Activated CD4-positive, alpha-beta T cell treated with anti-CD3 and anti-CD28 coated beads, Interleukin-2, amount 50 U/mL, for 1 hour (primary cell): ENCODE measurements at places on chromosomes 4 and X.

DNA sequence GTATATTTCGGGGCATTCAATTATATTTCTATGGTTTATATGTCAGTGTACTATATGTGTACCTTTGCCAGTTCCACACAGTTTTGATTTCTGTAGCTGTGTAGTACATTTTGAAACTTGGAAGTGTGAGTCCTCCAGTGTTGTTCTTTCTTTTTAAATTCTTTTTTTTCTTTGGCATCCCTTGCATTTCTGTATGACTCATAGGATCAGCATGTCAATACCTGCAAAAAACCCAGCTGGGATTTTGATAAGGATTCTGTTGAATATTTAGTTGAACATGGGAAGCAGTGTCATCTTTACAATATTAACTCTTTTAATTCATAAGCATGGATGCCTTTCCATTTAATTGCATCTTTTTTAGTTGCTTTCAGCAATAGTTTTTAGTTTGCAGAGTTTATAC is 100.0 kb downstream of the SH3BGRL start:
- no peak for DNase-seq

DNA sequence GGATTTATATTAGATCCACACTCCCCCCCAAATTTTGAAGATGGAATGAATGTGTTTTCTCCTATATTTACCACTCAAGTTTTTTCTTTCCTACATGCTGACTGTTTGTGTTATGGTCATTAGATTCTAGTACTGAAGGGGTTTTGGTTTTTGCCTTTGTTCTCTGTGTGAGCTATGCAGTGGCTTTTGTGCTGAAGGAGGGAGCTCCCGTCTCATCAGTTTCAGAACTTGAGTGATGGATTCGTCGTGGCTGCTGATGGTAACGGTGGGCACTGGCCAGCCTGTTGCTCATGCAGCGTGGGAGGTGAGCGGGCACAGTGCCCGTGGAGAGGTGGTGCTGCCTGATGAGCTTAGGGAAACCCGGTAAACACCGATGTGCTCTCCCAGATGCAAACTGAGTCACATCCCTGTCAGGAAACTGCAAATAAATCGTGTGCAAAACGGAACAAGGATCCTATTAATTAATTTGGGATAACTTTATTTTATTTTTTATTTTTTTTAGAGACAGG is 101.5 kb downstream of the SORBS2 start:
- no peak for DNase-seq

- no peak for DNase-seq
Measured at GRCh38 chrX:56920338-56920997, 74.9 kb downstream of the SPIN3 start.

DNA sequence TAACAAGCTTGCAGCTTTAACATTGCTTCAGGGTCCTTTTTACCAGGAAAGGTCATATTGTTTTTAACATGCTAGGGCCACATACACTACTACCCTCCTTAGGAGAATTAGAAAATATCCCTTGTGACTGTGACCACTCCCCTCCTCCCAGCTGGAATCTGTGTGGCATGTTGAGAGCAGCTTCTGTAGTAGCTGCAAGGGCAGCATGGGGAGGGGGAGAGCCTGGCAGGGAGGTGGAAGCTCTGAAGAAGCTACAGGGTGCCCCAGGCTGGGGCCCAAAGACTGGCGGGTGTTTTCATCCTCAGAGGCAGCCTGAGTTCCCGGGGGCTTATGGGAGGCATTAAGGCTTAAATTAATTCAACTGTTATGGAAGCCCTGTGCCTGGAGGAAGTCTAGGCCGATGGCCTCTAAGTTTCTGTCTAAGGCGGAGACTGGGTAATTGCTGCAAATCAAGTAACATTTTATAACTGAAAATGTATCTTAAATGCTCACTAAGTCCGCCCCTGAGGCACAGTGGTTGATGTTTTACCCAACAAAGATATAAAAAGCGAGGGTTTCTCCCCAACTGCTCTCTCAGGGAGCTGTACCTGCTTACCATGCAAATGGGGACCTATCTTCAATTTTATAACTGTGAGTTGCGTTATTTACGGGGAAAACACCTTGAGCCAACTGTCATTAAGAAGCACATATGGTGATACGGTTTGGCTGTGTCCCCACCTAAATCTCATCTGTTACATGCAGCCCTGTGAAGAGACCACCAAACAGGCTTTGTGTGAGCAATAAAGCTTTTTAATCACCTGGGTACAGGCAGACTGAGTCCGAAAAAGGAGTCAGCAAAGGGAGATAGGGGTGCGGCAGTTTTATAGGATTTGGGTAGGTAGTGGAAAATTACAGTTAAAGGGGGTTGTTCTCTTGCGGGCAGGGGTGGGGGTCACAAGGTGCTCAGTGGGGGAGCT is 37.4 kb upstream of the STS start:
- no peak for DNase-seq

- DNase-seq, result no peak
Measured at GRCh38 chr4:89797117-89797516, 39.8 kb downstream of the SNCA start.

DNA sequence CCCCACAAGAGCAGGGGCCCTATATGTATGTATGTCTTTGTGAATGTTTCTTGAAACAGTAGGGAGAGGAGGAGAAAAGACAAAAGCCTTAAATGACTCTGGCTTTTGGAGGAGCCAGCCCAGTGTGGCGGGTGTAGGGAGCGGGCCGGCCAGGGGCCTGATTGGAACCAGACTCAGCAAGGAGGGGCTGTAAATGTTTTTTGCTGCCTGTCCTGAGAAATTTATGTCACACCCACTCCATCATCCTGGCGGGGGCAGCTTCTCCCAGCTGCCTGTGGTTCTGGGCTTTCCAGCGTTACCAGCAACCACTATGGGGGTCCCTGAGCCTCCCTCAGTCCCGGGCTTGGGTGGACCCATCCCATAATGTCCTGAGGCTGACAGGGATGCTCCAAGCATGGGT is 130.8 kb downstream of the PJA1 start:
- no peak for DNase-seq

- no peak for DNase-seq
Measured at GRCh38 chr4:190014771-190015537, 12.1 kb downstream of the FRG2 start.

- no peak for DNase-seq
Measured at GRCh38 chrX:52262195-52262546, 77.5 kb downstream of the MAGED4 start.

DNA sequence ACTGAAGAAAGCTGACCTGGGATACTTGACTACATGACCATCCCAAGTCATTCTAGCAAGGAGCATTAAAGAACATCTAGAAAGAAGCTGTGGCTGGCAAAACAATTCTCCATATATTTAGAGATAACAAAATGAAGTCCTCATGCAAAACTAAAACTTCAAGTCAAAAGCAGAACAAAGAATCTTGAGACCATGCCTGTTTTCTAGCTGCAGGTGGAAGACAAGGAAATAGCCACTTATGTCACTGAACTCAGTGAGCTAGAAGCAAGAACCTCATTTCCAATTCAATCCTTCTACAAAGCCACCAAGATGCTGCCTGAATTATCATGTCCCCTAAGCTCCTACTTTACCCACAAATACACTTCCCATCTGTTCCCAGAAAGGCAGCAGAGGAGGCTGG is 13.8 kb downstream of the USP46 start:
- no peak for DNase-seq

DNA sequence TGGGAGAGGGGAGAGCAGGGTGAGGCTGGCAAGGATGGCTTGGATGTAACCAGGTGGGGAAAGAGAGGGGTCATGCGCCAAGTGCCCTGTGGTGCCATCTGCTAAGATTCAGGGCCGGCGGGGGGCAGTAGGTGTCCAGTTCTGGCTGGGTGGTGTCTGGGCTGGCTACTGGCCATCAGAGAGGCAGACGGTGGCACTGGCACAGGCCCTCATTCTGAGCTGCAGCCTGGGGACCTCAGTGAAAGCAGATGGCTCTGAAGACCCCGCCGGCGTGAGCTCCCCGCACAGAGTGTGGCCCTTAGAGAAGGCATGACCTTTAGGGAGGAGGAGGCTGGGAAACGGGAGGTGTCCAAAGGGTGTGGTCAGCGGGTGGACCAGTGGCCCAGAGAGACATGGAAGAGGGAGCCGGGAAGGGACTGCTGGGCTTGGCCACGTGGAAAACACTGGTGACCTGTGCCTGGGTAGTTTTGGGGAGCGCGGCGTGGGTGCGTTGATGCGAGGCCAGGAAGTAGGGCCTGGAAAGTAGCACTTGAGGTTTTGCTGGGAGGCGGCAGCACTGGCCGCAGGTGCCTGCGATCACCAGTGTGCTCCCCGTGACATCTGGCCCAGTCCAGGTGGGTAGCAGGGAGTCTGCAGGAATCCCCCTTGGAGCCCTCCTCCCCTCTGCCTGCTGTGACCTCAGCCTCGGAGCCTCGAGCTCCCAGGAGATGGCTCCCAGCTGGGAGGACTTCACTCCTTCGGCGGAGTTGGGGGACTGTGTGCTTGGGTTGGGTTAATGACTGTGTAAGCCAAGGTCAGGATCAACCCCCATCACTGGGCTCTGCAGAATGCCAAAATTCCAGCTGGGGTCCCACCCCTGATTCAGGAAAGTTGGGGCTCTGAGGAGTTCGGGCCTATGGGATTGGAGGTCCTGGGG is 9.3 kb upstream of the SH3TC1 start:
- DNase-seq, result no peak

GRCh38 chr4:182828360-182829025 is 88.7 kb downstream of the DCTD start:
- DNase-seq, result no peak

DNA sequence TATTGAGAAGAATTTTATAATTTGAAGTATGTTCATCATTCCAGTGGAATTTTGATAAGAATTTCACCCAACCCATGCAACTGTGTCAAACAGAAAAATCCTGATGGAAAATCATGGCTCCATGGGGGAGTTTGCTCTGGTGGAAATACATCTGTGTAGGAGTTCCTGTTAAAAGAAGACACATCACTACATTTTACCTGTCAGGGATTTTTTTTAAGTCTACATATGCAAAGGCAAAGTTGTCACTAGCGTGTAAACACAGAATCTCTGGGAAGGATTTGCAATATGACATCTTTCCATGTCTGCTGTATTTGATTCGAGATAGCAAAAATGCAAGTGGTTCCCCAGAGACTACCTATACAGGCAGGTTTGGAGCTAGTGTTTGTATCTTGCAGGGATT is 581.0 kb downstream of the KCNIP4 start:
- no peak for DNase-seq

DNA sequence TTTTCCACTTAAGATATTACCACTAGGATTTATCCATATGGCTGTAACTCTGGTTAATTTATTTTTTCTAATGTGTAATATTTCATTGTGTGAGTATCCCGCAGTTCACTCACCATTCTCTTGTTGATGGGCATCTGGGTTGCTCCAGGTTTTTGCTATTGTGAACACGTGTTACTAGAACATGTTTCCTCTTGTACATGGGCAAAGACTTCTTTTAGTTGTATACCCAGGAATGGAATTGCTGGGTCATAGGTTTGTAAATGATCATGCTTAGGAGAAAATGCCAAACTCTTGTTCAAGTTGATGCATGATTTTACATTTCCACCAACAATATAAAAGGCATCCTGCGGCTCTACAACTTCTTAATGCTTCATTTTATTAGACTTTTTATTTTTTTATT is 26.8 kb downstream of the SYNPO2 start:
- DNase-seq, result no peak

DNA sequence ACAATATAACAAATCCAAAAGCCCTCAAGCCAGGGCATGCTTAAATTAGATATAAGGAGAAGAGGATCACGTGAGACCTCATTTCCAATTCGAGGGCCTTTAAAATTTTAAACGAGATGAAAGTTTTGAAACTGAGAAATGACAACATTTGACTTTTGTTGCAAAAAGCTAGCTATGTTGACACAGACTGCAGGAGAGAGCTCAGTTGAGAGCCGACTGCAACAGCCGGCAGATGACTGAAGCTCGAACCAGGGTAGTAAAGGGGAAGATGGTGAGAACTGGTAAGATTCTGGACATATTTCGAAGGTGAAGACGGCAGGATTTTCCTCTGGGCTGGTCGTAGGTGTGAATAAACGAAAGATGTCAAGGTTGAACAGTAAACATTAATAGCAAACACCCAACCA is 773 bp downstream of the PRMT9 start:
- no peak for DNase-seq

GRCh38 chr4:24910499-24910898 is 2.3 kb downstream of the CCDC149 start:
- DNase-seq, result no peak

DNA sequence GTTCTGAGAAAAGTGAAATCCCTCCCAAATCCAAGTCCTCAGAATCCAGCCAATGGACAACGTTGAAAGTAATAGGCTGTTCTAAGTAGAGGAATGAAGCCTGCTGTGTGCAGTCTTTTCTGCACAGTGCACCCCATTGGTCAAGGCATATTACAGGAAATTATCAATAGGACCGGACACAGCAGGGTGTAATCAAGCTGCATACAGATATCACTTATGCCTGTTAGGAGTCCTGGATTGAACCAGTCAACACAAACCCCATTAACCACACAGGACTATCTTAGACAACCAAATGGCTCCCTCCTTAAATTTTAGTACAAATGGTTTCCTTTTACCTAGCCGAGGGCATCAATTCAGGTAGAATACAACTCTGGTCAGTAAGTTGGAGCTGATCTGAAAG is 34.2 kb upstream of the MAGEA8 start:
- no peak for DNase-seq

DNA sequence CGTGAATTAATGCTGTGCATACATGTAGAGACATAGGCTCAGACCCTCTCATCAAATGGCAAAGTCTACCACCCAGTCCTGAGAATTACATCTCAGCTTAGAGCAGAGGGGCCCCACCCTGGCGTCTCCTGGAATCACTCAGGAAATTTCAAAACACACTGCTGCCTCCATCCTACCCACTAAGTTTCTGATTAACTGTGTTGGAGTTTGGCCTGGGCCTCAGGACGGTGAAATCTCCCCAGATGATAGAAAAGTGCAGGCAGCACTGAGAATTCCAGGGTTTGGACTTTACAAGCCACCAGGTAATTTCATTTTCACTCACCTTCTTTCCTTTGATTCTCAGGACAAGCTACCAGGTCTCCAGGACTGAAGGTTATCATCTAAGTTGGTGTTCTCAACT is 3.3 kb upstream of the FAM9C start:
- no peak for DNase-seq

- no peak for DNase-seq
Measured at GRCh38 chr4:88077911-88078524, 70.6 kb downstream of the PKD2 start.

DNA sequence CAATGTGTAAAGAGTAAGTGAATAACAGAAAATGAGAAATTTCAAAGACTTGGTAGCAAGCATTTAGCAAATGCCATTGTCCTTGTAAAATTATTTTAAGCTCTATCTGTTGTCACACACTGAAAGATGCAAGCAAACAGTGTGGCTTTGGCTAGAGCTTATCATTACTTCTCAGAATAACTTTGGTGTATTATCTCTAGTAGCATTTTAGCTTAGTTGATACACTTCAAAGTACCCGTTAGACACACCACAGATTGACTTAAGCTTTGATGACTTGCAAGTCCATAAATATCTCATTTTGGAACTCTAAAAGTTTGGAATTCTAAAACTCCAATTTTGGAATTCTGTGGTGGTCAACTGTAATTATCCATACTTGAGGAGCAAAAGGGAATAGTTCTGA is 98.6 kb downstream of the PDLIM5 start:
- DNase-seq, result no peak

DNA sequence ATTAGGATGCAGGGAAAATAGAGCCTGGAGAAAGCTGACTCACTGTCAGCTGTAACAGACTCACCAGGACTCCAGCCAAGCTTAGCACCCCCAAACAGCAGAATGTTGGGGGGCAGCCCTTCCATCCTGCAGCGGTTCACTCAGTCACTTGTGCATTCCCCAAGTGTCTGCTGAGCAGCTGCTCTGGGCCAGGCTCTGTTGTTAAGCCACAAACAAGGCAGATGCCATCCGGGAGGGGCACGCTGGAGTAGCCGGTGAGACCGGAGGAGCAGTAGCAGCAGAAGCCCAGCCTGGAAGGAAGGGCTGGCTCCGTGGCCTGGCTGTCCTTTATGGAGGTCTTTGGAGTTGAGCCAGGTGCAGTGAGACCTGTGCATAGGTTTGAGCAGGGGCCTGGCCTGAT is 22.0 kb downstream of the CCNQ start:
- DNase-seq, result no peak
